Stimulated activated CD4-positive, alpha-beta T cell treated with anti-CD3 and anti-CD28 coated beads, TNF-alpha, amount 100 ng/mL, for 1 hour (primary cell): ENCODE measurements at places on chromosomes 6 and 20.

DNA sequence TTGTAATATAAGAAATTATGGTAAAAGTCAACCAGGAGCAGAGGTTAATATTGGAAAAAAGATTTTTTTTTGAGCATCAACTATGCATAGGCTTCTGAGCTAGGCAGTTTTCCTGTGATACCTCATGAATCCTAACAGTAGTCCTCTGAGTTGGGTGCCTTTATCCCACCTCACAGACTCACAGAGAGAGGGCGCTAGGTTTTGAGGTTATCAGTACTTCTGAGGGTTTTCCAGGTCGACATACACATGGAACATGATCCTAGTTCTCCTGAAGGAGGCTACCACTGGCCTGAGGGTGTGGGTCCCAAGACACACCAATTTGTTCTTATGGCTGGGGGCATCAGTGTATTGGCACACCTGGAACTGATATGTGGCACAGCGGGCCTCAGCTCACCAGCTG is 358.8 kb upstream of the JAG1 start:
- no peak for DNase-seq

- no peak for DNase-seq
These were observed 2.8 kb downstream of the PROCR start for GRCh38 chr20:35174458-35175216.

GRCh38 chr6:47258724-47259347 is 50.9 kb downstream of the TNFRSF21 start:
- DNase-seq = no peak

DNA sequence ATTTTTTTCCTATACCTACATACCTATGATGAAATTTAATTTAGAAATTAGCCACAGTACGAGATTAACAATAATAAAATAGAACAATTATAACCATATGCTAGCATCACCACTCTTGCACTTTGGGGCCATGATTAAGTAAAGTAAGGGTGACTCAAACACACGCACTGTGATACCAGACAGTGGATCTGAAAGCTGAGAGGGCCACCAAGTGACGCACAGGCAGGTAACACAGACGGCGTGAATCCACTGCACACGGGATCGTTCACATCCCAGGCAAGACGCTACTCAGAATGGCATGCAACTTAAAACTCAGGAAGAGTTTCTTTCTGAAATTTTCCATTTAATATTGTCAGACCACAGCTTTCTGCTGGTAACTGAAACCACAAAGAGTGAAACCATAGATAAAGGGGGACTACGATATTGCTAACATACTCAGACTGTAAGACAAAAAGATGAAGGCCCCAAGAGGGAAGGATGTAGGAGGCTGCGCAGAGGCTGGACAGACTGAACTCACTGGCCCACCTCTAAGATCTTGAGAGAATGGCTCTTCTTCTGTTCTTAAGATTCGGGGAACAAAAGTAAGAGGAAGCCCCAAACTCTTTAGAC is 17.9 kb downstream of the RRBP1 start:
- DNase-seq = no peak

DNA sequence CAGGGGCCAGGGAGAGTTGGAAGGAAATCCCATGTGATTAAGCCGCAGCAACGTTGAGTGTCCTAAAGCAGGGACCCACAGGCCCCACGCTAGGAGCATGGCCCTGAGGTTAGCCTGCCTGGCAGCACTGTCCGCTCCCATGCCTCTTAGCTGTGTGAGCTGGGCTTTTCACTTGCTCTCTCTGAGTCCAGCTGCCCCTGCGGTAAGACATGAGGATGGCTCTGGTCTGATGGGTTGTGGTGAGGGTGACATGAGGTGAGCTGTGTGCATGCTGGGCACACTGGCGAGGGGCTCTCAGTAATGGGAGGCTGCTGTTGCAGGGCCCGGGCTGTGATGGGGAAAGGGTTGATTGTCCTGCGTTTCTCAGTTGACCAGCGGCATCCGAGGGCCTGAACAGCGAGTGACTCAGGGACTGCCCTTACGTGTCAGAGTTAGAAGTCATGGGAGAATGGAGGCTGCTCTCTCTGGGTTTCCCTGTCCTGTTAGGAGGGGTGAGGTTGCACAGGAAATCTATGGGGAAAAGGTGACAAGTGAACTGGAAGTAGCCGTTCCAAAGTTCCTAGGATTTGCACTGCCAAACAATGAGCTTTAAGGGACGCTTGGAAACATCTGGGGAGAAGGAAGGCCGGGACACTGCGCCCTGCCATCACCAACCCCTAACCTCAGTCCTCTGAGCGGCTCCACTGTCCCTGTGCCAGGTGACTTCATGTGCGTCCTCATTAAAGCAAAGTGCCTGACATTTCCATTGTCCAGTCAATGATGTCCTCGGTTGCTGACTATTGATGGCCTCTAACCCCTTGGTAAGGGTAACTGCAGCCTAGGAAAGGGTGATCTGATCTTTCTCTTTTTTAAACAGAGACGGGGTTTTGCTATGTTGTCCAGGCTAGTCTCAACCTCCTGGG is 51.3 kb downstream of the ADNP start:
- DNase-seq = no peak

DNA sequence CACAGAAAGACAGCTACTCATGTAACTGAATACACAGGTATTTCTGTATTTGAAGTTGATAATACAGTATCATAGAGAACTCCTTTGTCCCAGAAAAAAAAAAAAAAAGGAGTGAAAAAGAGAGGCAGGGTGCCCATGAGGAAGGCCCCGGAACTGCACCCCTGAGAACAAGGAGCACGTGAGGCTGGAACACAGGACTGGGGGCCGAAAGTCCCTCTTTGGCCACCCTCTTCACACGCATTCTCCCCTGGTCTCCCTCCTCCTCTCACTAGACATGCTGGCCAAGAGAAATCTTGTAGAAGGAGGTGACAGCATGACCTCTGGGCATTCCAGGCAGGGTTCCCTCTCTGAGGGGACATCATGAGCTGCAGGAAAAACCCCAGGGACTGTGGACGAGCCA is 62.7 kb upstream of the TRAF3IP2 start:
- no peak for DNase-seq
